NCI-H2081 (cell line): ENCODE measurements at places on chromosomes 4 and X.

GRCh38 chrX:27336466-27337091 lies 126.6 kb downstream of the PPP4R3C start:
- DNase-seq, result peak; percentile 50

GRCh38 chr4:15040916-15041463 lies 38.7 kb downstream of the CPEB2 start:
- no peak for DNase-seq

- DNase-seq, result no peak
Measured at GRCh38 chrX:350534-351323, 32.1 kb upstream of the GTPBP6 start.

- DNase-seq, result no peak
Measured at GRCh38 chr4:74441744-74442143, 3.2 kb upstream of the AREG start.

DNA sequence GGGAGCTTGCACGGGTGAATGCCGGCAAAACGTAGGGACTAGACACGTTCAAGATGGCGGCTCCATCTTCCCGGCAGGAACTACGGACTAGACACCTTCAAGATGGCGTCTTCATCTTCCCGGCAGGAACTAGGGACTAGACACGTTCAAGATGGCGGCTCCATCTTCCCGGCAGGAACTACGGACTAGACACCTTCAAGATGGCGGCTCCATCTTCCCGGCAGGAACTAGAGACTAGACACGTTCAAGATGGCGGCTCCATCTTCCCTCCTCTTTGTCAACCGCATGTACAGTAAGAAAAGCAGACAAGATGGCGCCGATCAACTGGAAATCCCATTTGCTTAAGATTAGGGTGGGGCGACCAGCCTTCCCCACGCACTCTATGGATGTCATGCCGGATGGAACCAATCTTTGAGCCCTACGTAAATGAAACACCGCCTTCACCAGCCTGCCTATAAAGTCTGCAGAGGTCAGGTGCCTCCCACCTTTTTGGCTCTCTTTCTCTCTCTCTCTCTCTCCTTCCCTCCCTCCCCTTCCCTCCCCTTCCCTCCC lies 222.4 kb downstream of the CRLF2 start:
- DNase-seq, result peak; percentile 42

DNA sequence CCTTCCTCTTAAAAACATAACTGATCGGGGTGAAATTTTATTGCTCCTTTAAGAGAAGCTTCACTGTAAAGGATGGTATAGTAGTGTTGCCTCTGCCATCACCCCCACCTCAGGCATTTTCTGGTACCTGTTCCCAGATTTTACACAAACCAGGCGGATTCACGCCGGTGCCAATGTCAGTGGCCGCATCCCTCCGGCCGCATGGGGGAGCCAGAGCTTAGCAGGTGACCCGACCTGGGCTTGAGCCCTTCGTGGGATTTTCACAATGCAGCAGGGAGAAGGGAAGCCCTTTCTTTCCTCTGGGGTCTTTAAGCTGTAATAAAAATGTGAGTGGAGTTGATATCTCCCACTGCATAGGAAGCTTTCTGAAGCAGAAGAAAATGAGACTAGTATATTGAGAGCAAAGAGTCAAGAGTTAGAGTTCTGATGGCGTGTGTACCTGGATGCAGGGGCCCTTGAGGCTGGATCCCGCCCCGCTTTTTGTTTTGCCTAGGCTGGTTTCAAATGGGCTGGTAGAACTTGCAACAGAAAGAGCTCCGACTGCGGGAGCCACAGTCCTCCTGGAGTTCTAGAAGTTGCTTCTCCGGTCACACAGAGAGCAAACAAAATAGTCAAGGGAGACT lies 59.4 kb downstream of the POLR2B start:
- DNase-seq, result peak; percentile 16

GRCh38 chr4:55824865-55825264 lies 5.3 kb downstream of the EXOC1L start:
- no peak for DNase-seq

GRCh38 chrX:9339603-9340491 lies 125.0 kb upstream of the TBL1X start:
- no peak for DNase-seq

DNA sequence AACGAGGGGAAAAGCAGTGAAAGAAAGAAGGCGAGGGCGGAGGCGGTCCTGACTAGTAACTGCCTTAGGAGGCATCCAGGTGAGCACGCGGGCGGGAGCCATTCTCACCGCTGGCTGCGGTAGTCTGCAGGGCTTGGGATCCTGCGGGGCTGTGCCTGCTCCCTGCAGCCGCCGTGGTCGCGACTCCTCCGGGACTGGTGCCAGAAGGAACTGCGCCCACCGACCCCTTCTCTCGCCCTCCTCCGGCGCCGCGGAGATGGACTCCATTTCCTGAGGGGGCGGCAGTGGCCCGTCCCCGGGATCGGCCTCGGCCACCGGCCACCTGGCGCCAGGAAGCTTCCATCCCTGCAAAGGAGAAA lies 543 bp downstream of the NFXL1 start:
- DNase-seq, result peak; percentile 20

DNA sequence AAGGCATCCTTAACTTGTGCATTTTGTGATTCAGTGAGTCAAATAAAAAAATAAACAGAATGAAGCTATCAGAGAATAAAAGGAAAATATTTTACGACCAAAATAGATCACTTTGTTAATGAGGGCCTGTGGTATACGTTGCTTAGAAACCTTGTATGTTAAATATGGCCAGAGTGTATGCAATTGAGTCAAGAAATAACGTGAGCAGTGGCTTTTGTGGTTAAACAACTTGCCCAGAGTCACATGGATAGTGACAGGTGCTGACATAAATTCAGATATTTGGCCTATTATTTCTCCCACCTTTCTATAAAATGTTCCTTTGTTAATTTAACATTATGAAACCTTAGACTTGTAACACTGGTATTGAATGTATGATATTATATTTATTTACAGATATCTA lies 393.4 kb downstream of the PABPC4L start:
- no peak for DNase-seq

- no peak for DNase-seq
Measured at GRCh38 chrX:8927066-8927635, 106.8 kb downstream of the FAM9B start.

DNA sequence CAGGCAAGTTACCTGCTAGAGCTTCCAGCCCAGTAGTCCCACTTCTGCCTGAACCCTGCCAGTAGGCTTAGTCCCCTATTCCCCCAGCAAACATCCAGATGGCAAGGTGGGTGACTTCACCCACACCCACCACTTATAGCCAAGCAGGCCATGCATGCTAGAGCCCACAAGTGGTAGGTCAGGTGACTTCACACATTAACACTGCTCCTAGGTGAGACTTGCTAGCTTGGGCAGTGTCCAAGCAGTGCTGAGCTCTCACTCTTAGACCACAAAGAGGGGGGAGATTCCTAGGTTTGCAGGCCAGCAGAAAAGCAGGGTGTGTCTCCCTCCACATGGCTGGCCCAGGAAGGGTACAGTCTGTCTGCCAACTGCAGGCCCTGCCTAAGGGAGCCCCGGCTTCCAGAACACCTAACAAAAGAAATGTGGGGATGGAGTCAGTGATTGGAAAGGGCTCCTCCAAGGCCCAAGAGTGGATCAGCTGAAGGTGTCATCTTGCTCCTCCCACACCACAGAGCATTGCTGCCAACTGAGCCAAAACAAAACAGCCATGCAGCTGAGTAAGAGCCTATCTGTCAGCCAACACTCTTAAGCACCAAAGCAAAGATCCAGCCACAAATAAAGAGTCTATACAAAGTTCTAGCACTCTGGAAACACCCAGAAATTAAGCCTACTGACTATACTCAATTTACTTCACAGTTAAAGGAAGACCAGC lies 158.1 kb upstream of the USP38 start:
- DNase-seq, result no peak

GRCh38 chrX:1506916-1507315 lies 30.1 kb downstream of the P2RY8 start:
- DNase-seq, result no peak

GRCh38 chr4:187357045-187357643 lies 633.5 kb upstream of the FAT1 start:
- no peak for DNase-seq

DNA sequence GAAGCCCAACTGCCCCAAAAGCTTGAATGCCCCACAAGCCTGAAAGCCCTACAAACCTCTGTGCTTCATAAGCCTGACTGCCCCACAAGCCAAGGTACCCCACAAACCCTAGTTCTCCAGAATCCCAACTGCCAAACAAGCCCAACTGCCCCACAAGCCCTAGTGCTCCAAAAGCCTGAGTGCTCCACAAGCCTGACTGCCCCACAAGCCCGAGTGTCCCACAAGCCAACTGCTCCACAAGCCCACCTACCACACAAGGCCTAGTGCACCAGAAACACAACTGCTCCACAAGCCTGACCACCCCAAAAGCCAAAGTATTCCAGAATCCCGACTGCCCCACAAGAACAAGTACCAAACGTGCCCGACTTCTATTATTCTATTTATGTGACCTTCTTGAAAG lies 13.6 kb upstream of the HSFX3 start:
- DNase-seq, result no peak
